ENCODE measurements at places on chromosomes 3 and 15. TPM values are rescaled to one million over a fixed set of nuclear protein-coding genes. Genes with fewer than 3 reads are reported as not detected.

- no peak for DNase-seq
Observed at GRCh38 chr15:69653846-69654245, 201.2 kb downstream of the RPLP1 start.

GRCh38 chr3:168847291-168847883 is 751.7 kb upstream of the GOLIM4 start:
- no peak for DNase-seq

DNA sequence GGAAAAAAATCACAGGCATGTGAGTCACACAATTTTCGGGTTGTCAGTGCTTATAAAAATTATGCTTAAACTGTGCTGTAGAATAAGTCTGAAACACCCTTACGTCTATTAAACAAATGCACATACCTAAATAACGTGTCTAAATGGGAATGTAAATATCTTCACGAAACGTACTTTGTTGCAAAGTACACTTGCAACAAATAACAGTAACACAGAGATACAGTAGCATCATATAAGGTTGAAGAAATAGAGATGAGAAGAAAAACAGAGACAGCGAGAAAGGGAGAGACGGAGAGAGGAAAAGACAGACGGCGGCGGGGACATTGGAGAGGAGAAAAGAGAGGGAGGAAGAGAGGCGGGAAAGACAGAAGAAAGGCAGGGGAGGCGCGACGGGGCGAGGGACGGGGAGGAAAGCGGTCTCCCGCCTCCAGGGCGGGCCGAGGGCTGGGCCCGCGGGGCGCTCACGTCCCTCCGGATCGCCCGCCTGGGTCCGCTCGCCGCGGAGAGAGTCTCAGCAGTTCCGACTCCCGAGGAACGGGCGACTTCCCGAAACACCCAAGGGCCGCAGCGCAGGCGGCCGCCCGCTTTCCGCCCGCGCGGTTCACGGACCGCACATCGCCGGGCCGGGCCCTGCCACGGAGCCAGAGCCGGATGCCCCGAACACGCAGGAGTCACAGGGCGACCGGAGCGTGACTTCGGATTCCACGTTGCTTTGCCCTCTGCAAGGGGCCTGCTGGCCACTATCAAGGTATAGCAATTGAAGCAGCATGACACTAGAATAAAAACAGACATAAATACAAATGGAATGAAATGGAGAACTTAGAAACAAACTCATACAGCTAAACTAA is 153.4 kb downstream of the LMLN start:
- DNase-seq: no peak

- DNase-seq: no peak
Observed at GRCh38 chr3:45947361-45947760, 4.1 kb downstream of the CXCR6 start.

GRCh38 chr3:133040696-133041523 is 2.7 kb downstream of the TMEM108 start:
- no peak for DNase-seq

DNA sequence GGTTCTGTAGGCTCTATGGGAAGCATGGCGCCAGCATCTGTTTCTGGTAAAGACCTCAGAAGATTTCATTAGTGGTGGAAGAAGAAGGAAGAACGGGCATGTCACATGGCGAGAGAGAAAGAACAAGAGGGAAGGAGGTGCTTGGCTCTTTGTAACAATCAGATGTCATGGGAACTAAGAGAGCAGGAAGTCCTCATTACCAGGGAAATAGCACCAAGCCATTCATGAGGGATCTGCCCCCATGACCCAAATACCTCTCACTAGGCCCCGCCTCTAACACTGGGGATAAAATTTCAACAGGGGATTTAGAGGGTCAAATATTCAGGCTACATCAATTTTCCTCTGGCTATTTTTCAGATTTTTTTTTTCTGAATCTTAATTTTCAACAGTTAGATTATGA is 954.3 kb downstream of the SQOR start:
- no peak for DNase-seq

GRCh38 chr3:167350245-167350862 is 29.7 kb downstream of the ZBBX start:
- no peak for DNase-seq

- no peak for DNase-seq
Observed at GRCh38 chr3:45741742-45742460, 52.7 kb downstream of the SACM1L start.

GRCh38 chr3:45885979-45886705 is at the start of gene CCR9:
Gene CCR9 (plus strand): TSS chr3:45886543. CDS start chr3:45894934, 8,391 bp downstream.
- DNase-seq: no peak

The KIF7 gene
- total RNA-seq: not detected

- DNase-seq: no peak
Observed at GRCh38 chr3:177828208-177828565, 630.9 kb upstream of the TBL1XR1 start.

DNA sequence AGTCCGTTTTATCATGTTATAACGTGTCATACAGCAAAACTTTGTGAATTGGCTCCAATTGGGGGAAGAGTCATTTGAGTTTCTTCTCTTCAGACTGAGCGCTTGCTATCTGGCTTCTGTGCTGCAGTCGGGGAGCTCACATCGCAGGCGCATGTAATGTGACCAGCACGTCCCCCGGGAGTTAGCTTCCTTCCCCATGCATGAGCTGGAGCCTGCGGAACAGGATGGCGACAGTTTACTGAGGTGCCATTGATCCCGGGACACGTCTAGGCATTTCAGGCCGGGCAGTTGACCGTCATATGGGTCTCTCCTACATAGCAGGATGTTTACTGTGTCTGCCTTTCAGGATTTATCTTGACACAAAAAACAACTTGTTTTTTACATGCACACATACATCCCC is 44.8 kb downstream of the CMTM8 start:
- DNase-seq: no peak

The MED12L gene
- 0.56 TPM for total RNA-seq

- no peak for DNase-seq
Observed at GRCh38 chr15:100030586-100031229, 297.5 kb upstream of the LYSMD4 start.

- peak; percentile 41 for DNase-seq
Observed at GRCh38 chr3:58074997-58075396, 66.8 kb downstream of the FLNB start.

The RBM15B gene
- total RNA-seq: 38.1 TPM

GRCh38 chr3:126948980-126949535 is 33.9 kb upstream of the PLXNA1 start:
- DNase-seq: no peak

- no peak for DNase-seq
Observed at GRCh38 chr15:50944672-50945071, 36.2 kb downstream of the AP4E1 start.

DNA sequence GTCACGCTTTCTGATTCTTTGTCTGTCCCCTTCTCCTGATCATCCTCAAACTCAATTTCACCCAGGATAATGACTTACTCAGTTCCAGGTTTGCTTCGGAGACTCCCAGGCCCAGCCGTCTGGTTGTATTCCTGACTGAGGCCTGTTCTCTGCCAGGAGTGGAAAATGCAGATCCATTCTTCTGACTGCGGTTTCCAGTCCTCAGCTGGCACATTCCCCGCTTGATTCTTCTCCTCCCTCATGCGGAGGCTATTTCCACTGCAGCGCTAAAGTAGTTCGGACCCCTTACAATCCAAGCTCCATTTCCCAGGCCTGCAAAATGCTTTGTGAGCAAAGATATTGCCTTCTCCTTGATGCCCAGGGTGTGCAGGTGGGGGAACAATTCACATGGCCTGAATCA is 47.2 kb upstream of the GALNT15 start:
- DNase-seq: no peak

- no peak for DNase-seq
Observed at GRCh38 chr3:11953778-11954177, 50.4 kb upstream of the SYN2 start.

GRCh38 chr3:132772252-132772651 is 50.0 kb upstream of the NPHP3 start:
- no peak for DNase-seq

All from naive thymus-derived CD4-positive, alpha-beta T cell (primary cell).